ENCODE measurements at places on chromosomes 6 and 20.

DNA sequence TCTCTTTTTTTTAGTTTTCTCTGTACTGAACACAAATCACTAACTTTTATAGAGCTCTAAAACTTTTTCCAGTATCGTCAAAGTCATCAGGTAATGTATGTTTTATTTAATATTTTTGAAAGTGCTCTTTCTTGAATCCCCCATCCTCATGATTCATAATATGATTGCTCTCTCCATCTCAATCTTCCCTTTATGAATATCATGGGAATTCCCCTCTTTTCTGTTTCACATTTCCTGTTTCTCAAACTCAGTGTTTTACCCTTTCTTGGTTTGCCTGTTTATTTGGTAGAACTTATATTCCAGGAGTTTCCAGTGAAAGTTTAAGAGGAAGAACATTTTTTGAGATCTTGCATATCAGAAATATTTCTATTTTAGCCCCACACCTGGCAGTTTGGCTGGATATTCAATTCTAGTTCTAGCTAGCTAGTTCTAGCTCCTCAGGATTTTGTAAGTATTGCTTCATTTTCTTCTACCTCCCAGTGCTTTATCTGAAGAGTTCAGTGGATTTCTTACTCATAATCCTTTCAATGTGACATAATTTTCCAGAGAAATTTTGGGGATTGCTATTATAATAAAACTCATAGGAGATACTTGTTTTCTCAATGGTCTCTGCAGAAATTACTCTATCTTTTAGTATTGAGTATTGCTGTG lies 6.1 kb upstream of the C6orf58 start:
- DNase-seq, result no peak

- no peak for DNase-seq
Observed at GRCh38 chr6:158911746-158912480, 88.1 kb downstream of the RSPH3 start.

GRCh38 chr6:168238159-168238909 lies 81.2 kb downstream of the DACT2 start:
- DNase-seq, result no peak

- no peak for DNase-seq
Observed at GRCh38 chr6:116666869-116667268, 1.7 kb downstream of the ZUP1 start.

GRCh38 chr20:1368448-1369199 lies 24.2 kb downstream of the FKBP1A start:
- peak; percentile 58 for DNase-seq

GRCh38 chr6:143141442-143141841 lies 80.8 kb downstream of the AIG1 start:
- peak; percentile 97 for DNase-seq

- peak; percentile 37 for DNase-seq
Observed at GRCh38 chr6:147287869-147288271, 83.7 kb downstream of the STXBP5 start.

GRCh38 chr6:79438030-79438429 lies 99.2 kb downstream of the LCA5 start:
- DNase-seq, result no peak

- no peak for DNase-seq
Observed at GRCh38 chr20:47934761-47935160, 149.5 kb upstream of the SULF2 start.

Data from fibroblast of skin of right quadriceps (primary cell).